ENCODE measurements at places on chromosomes 12 and 14. TPM values are rescaled to one million over a fixed set of nuclear protein-coding genes. Genes with fewer than 3 reads are reported as not detected.
A peak's percentile ranks its signal among the peaks of the same experiment; 100 is the strongest.

The MFAP5 gene
- 174 TPM for total RNA-seq

The AQP5 gene
- not detected for total RNA-seq

The FSCB gene
- total RNA-seq, result not detected

The FBXW8 gene
- total RNA-seq, result 3.3 TPM

The EID3 gene
- total RNA-seq, result 1.4 TPM

The ALX1 gene
- total RNA-seq, result not detected

DNA sequence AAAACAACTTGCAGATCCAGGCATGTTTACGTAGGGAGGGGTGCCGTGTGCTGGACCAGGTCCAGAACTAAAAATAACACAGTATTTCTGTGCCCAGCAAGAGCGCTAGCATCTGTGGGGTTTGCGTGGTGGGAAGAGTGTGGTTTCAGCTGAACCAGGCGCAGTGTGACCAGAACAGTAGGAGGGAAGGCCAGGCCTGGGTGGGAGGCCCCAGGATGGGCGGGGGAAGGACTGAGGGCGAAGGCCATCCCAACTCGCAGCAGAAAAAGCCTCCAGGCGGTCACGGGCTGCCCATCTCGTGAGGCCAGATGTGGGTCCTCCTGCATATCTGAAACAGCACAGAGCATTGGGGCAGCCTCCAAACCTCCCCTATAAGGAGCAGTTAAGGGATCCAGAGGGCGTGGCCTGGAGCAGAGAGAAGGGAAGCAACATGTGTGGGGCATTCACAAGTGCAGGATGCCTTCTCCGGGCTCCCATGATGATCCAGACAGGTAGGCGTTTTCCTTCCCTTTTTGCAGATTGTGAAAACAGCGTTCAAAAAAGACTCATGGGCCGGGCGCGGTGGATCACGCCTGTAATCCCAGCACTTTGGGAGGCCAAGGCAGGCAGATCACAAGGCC lies 17.8 kb upstream of the CD9 start:
- H3K4me3 ChIP-seq, result no peak overlapping the region
- H3K27ac ChIP-seq, result peak overlapping the region; percentile 92
- DNase-seq, result peak; percentile 86
- H3K4me1 ChIP-seq, result peaks cover 21% of the 10 kb centered on the region
- no peaks in the 10 kb centered on the region for H3K36me3 ChIP-seq

- peaks cover 8% of the 10 kb centered on the region for H3K4me1 ChIP-seq
- no peak overlapping the region for H3K4me3 ChIP-seq
- H3K36me3 ChIP-seq, result no peaks in the 10 kb centered on the region
- no peak for DNase-seq
- no peaks in the 10 kb centered on the region for H3K27me3 ChIP-seq
These were observed 349.0 kb upstream of the RGS6 start for GRCh38 chr14:71583194-71583593.

DNA sequence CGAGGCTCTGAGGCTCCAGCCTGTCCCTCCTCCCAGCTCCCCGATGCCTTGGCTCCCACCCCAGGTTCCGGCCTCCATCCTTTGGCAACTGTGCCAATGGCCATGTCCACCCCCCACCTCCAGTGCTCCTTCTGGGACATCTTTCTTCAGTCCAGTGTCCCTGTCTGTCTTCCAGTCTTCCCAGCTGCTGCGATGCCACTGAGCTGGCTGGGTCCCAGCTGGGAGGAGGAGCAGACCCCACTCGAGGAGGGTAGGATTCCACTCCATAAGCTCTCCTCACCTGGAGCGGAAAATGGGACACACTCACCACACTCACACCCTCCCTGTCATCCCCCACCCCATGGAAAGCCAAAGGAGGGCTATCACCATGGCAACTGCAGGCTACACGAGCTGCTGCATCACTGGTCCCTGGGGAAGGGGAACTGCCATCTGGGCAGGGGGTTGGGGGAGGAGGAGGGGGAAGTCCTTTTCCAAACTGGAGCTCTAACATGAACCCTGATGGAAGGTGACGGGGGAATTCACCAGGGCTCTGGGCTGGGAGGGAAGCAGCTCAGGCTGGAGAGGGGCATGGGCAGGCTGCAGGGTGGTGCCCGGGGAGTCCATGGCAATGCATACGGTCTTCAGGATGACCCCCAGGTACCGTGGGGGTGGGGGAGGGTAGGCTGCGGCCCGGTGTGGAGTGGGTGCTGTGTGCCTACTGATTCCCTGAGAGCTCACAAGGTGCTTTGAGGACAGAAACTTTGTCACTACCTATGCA lies 94.3 kb downstream of the LRRC74A start:
- peak overlapping the region; percentile 85 for H3K27ac ChIP-seq
- no peaks in the 10 kb centered on the region for H3K27me3 ChIP-seq
- H3K4me1 ChIP-seq, result peaks cover 38% of the 10 kb centered on the region
- DNase-seq, result no peak

GRCh38 chr14:80940146-80940545 lies 1.4 kb downstream of the CEP128 start:
- H3K27me3 ChIP-seq, result no peaks in the 10 kb centered on the region
- H3K36me3 ChIP-seq, result no peaks in the 10 kb centered on the region
- peaks cover 4% of the 10 kb centered on the region for H3K4me1 ChIP-seq
- H3K27ac ChIP-seq, result no peak overlapping the region

DNA sequence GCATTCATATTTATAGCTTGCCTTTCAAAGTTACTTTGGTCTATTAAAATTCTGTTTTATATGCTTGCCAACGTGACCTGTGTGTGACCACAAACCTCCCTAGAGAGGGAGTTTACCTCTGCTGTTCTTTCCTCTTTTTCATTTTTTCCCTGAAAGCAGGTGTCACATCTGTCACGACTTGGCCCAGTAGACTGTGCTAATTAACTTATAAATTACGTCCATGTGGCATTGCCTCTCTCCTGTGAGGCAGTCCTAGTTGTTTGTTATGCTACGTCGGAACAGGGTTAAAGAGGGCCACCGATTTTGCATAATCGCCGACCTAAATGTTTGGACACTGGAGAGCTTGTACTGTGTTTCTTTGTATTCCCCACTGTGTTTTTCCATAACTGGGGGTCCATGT lies 343.9 kb upstream of the FLRT2 start:
- DNase-seq, result no peak

DNA sequence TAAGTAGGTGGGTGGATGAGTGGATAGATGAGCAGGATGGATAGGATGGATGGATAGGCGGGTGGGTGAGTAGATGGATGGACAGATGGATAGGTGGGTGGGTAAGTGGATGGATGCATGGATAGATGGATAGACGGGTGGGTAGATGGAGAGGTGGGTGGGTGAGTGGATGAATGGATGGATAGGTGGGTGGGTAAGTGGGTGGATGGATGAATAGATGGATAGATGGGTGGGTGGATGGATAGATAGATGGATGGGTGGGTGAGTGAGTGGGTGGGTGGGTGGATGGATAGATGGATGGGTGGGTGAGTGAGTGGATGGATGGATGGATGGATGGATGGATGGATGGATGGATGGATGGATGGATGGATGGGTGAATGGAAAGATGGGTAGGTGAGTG lies 221.7 kb upstream of the NOS1 start:
- DNase-seq, result no peak
- peaks cover 4% of the 10 kb centered on the region for H3K4me1 ChIP-seq
- H3K36me3 ChIP-seq, result no peaks in the 10 kb centered on the region
- no peaks in the 10 kb centered on the region for H3K27me3 ChIP-seq
- H3K4me3 ChIP-seq, result no peak overlapping the region
- no peak overlapping the region for H3K27ac ChIP-seq

DNA sequence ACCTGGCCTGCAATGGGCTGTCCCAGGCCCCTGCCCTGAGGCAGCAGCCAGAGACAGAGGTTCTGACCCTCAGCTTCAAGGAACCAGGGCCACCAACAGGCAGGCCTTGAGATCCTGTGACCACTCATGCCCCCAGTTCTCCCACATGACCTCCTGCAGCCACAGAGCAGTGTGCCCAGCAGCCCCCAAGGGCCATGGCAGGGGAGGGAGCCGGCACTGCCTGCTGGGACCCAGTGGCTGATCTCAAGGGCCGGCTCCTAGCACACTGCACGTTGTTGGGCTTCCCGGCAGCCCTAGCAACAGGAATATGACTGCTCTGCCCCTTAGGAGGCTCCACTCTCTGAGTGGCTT lies 14.8 kb downstream of the DEGS2 start:
- no peaks in the 10 kb centered on the region for H3K4me1 ChIP-seq
- H3K27me3 ChIP-seq, result no peaks in the 10 kb centered on the region
- no peak for DNase-seq
- H3K27ac ChIP-seq, result no peak overlapping the region
- H3K36me3 ChIP-seq, result peaks cover 4% of the 10 kb centered on the region

DNA sequence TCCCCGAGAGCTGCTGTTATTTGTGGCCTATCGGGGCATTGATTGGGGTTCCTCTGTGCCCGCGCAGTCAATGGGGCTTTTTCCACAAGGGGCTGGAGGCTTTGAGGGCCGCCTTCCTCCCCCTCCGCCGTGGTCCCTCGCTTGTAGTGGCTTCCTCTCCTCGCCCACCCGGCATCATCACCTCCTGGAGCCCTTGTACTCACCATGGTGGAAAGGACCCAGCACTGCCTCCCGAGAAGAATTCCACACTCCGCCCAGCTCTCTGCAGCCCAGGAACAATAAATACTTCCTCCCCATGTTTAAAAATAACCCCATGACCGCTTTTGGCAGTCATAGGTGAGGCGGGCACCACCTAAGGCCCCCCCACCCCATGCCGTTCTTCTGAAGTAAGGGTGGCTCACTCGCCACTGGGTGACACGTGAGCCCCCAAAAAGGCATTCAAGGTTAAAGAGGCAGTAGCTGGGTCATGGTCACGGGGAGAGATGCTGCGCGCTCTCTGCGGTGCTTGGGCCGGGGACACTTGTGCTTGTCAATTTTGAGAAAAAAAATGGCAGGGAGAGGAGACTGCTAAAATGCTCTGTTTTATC lies at the start of gene MYL2:
MYL2 (minus strand) TSS at position 256 of the 587 bp plus-strand sequence; CDS start at position 206, 50 bp downstream.
- no peak within 1 kb of the TSS for H3K27ac ChIP-seq
- DNase-seq, result no peak
- H3K36me3 ChIP-seq, result no peaks in the 10 kb centered on the region
- no peaks in the 10 kb centered on the region for H3K4me1 ChIP-seq

- no peak overlapping the region for H3K4me3 ChIP-seq
- H3K27me3 ChIP-seq, result no peaks in the 10 kb centered on the region
- no peaks in the 10 kb centered on the region for H3K4me1 ChIP-seq
- H3K27ac ChIP-seq, result no peak overlapping the region
These were observed 120.5 kb downstream of the RIMBP2 start for GRCh38 chr12:130595566-130595965.

- no peaks in the 10 kb centered on the region for H3K4me1 ChIP-seq
- no peak overlapping the region for H3K27ac ChIP-seq
These were observed 68.8 kb downstream of the PLEKHG3 start for GRCh38 chr14:64773046-64773445.

- DNase-seq, result no peak
- no peak overlapping the region for H3K4me3 ChIP-seq
- H3K27ac ChIP-seq, result no peak overlapping the region
These were observed 22.1 kb downstream of the SPATS2 start for GRCh38 chr12:49389387-49389703.

DNA sequence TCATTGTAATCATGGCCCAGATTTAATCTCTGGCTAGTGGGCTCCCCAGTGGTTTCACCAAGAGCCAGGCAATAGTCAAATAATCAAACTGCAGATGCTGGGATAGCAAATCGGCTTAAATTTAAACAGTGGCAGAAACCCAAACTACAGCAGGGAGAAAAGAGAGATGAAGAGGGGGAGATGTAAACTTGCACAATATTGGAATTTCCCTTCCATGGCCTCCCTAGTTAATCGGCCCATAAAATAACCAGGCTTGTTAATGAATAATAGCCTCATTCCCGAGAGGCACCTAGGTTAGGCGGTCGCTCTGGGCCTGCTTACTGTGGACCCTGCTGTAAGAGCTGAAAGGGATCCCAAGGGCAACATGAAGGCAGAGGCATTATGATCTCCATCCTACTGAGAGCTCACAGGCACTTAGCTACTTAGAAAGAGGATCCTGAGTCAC lies 116.2 kb downstream of the NUAK1 start:
- no peak overlapping the region for H3K27ac ChIP-seq
- no peak for DNase-seq
- no peak overlapping the region for H3K4me3 ChIP-seq
- no peaks in the 10 kb centered on the region for H3K36me3 ChIP-seq

DNA sequence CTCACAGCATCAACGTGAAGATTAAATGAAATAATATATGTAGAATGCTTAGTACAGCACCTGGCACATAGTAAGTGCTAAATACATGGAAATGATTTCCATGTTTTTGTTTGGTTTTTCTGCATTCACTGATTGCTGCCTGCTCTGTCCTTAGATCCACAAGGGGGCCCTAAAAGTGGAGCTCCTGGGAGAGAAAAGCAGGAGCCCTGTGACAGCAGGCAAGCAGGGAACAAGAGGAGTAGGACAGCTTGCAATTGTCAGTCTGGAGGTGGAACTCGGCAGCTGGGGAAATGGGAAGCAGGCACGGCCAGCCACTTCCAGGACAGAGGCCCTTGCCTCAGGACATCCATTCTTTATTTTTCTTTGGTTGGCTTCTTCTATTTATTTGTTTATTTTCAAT lies 292.9 kb downstream of the BMP4 start:
- no peak overlapping the region for H3K27ac ChIP-seq
- no peaks in the 10 kb centered on the region for H3K36me3 ChIP-seq
- no peak for DNase-seq
- no peaks in the 10 kb centered on the region for H3K27me3 ChIP-seq
- H3K4me3 ChIP-seq, result no peak overlapping the region

GRCh38 chr12:47419497-47419896 lies 286.3 kb downstream of the RPAP3 start:
- H3K4me1 ChIP-seq, result no peaks in the 10 kb centered on the region
- no peak for DNase-seq

DNA sequence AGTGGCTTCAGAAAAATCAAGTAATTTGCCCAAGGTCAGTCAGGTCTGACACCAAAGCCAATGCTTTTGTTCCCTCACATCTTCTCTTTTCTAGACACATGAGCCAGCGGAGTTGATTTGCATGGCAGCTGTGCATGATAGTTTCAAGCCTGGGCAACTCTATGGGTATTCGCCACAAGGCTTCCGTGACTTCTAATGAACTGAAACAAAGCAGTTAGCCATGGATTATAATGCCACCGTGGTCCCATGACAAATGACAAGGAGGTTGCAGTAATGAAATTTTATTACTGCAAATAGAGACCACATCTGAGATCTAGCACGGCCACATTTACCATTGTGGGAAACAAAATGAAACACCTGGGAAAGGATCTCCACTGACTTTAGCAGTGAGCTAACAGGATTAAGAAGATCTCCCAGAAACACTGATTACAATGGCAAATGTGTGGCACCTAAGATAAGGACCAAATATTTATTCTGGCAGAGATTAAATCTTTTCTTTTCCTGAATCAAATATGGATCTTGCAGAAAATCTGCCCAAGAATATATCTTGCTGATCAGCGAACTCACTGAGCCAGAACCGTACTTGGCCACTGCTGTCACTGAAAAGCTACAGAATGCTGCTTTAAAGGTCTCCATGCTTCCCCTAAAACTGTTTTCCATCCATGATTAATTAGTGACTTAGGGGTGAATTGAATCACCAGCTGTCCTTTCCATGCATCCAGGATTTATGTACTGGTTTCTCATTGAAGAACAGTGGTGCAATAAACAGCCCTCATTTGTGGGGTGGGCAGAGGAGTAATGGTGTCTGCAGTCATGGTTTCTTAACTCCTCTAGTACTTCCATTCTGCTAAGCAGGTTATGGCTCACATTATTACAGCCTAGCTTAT lies 551.0 kb downstream of the DIO2 start:
- H3K4me1 ChIP-seq, result no peaks in the 10 kb centered on the region
- H3K27me3 ChIP-seq, result no peaks in the 10 kb centered on the region
- no peaks in the 10 kb centered on the region for H3K36me3 ChIP-seq
- H3K4me3 ChIP-seq, result no peak overlapping the region
- no peak for DNase-seq

GRCh38 chr12:65319688-65320200 lies 41.3 kb downstream of the MSRB3 start:
- no peaks in the 10 kb centered on the region for H3K27me3 ChIP-seq
- H3K36me3 ChIP-seq, result no peaks in the 10 kb centered on the region
- no peak overlapping the region for H3K4me3 ChIP-seq
- H3K27ac ChIP-seq, result no peak overlapping the region
- DNase-seq, result no peak
